GM12865 (cell line): ENCODE measurements at places on chromosomes 7 and 10.

DNA sequence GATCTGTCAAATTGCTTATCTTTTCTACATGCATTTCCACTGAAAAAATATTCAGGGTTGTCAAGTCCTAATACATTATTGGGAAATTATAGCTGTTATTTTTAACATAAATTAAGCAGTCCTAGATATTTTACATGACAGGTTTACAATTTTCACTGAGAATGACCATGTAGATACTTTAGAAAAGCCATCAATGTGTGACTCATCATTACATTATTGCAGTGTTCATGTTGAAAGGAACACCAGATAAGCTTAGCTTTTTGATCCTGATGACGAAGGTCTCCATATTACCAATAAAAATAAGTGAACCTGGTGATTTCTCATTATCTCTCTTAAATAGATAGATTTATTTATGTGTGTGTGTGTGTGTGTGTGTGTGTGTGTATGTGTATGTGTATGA is 529.5 kb upstream of the PCDH15 start:
- no peak for DNase-seq

GRCh38 chr7:4856336-4857057 is 5.3 kb downstream of the PAPOLB start:
- DNase-seq: no peak

DNA sequence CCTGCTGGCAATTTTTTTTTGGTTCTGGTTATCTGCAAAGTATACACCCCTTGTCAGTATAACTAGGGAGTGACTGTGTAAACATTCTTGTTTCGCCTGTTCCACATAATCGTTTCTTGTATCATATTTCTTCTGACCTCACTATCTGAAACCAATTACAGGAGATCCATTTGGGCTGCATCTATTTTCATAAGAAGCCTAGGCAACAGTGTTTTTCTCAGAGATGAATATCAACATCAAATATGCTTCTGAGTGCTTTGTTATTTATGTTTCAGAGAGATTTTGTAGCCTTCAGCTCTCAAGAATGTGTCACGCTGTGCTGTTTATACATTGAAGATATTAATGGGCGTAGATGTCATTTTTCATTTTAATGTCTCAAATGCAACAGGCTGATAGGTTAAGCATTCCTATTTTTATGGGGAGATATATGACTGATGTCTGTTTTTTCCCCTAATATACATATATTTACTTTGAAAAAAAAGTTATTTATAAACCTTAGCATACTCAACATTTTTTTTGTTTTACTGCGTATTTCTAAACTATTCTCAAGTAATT is 115.5 kb downstream of the FOXP2 start:
- DNase-seq: no peak

DNA sequence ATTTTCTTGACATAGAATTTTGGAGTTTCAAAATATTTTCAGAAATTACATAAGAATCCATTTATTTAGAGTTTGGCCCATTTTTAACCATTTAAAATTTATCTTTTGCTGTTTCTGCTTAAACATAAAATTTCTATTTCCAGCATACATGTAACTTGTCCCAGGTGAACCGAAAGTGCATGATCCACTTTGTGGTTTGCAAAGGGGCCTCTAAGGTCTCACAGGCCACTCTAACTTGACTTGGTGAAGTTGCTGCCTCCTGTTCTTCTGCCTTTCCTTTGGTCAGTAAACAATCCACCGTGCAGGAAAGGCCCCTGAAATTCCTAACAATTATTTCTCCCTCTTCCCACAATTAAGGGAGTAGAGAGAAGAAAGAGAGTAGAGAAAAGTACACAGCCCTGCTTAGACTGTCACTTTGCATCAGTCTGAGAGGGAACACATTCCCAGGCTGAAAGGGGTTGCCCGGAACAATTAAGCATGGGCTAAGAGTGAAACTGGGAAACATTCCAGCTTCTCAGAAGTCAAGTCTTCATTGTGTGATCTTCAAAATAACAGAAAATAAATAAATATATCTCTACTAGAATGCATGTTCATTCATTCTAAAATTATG is 79.5 kb upstream of the SEMA3A start:
- peak; percentile 26 for DNase-seq

GRCh38 chr10:59682986-59683937 is 26.4 kb downstream of the SLC16A9 start:
- DNase-seq: no peak

- DNase-seq: no peak
These were observed 346.4 kb downstream of the THSD7A start for GRCh38 chr7:11485636-11486035.

GRCh38 chr10:76430061-76430645 is 998.7 kb downstream of the LRMDA start:
- DNase-seq: no peak

GRCh38 chr10:69361303-69361614 is 55.5 kb downstream of the TACR2 start:
- no peak for DNase-seq

- DNase-seq: no peak
These were observed 97.4 kb downstream of the ELFN1 start for GRCh38 chr7:1767524-1767923.

GRCh38 chr7:151010307-151011096 is 13.8 kb downstream of the ATG9B start:
- no peak for DNase-seq

GRCh38 chr7:35424869-35425495 is 171.1 kb upstream of the TBX20 start:
- peak; percentile 71 for DNase-seq

DNA sequence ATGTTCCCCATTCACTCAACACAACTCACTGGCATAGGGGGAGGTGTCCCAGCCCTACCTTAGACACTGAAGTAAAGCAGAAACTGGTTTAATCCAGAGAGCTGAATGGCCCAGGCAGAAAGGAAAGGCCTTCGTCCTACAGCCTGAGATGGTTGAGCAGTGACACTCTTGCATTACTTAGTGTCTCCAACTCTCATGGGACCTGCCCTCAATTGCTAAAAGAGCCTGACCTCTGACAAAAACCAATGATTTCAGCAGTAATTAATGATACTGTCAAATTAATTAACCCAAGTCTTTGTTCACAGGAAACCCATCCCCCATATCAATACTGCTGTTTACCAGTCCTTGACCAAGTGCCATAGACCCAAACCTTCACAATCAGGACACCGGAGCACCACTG is 48.6 kb downstream of the ICA1 start:
- no peak for DNase-seq

GRCh38 chr7:40673285-40673684 is 538.5 kb downstream of the SUGCT start:
- DNase-seq: no peak

- DNase-seq: no peak
These were observed 1066.1 kb upstream of the SORCS1 start for GRCh38 chr10:108230478-108231170.

- DNase-seq: no peak
These were observed 179.4 kb downstream of the PDE1C start for GRCh38 chr7:31890766-31891165.

DNA sequence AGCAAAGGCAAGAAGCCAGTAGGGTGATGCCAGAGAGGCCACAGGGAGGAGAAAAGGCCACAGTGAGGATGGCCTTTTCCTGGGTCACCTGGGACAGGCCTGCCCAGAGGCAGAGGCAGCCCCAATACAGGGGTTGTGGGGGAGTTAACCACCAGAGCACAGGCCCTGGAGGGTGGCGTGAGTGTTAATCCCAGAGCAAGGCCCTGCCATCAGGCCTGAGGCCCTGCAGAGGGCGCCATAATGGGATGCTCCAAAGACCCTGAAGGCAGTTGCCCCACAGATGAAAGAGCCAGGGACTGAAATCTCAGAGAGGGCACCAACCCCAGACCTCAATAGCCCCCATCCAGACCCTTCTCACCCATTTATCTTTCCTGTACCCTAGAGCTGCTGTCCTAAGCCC is 23.9 kb downstream of the SLC13A4 start:
- no peak for DNase-seq

GRCh38 chr10:114723361-114723760 is 65.3 kb upstream of the ABLIM1 start:
- no peak for DNase-seq

GRCh38 chr10:44313761-44314165 is 71.1 kb downstream of the CXCL12 start:
- DNase-seq: no peak

DNA sequence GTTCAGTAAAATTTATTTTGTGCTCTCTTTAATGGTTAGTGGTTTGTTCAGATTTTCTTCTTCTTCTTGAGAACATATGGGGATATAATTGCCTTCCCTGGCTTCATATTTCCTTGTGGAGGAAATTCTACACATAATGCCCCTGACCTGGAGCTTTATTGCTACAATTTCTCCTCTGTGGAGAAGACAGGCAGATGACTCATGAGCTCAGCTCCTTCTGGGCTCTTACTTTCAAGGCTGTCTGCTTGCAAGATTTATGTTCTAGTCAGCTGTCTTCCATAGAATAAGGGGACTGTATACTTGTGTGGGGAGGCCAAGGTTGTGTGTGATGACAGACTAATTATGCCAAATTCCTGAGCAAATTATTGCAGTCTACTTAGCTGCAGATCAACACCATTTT is 1.6 kb downstream of the LRRD1 start:
- no peak for DNase-seq

DNA sequence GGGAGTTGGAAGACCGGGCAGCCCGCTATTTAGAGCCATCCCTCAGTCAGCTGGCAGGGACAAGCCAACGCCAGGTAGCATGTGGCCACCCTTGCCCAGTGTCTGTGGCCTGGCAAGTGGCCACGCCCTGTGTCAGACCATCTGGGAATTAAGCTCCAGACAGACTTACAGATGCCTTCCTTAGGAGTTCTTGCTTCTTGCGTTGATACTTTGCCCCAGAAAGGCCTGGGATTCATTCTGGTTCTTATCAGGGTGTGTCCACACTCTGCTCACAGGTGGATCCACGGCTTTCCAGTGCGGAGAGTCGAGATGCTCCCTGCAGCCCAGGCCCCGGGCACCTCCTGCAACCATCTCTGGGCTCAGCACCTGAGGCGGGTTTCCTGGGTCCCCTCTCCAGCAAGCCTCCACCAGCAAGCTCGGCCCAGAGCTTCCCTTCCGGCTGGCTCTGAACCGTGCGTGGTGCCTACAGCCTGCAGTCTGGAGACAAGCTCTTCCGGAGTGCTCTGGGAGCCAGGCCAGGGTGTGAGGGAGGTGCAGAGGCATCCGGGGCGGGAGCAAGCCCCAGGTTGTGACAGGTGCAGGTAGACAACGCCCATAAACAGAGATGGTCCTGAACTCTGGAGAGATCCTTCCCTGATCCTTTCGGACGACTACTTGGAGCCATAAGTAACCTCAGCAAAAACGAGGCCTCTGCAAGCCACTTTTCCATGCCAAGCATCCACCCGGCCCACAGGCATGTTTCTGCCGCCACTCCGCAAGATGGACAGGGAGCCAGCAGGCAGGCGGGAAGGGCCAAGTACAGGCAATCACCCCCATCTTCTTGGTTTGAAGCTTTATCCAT is 32.3 kb upstream of the PPIF start:
- no peak for DNase-seq
